Cardiac fibroblast (primary cell): ENCODE measurements at places on chromosomes 1 and 21.

GRCh38 chr1:219081943-219082925 is 91.4 kb upstream of the LYPLAL1 start:
- DNase-seq: no peak

GRCh38 chr21:28641731-28642130 is 350.9 kb downstream of the LTN1 start:
- no peak for DNase-seq

DNA sequence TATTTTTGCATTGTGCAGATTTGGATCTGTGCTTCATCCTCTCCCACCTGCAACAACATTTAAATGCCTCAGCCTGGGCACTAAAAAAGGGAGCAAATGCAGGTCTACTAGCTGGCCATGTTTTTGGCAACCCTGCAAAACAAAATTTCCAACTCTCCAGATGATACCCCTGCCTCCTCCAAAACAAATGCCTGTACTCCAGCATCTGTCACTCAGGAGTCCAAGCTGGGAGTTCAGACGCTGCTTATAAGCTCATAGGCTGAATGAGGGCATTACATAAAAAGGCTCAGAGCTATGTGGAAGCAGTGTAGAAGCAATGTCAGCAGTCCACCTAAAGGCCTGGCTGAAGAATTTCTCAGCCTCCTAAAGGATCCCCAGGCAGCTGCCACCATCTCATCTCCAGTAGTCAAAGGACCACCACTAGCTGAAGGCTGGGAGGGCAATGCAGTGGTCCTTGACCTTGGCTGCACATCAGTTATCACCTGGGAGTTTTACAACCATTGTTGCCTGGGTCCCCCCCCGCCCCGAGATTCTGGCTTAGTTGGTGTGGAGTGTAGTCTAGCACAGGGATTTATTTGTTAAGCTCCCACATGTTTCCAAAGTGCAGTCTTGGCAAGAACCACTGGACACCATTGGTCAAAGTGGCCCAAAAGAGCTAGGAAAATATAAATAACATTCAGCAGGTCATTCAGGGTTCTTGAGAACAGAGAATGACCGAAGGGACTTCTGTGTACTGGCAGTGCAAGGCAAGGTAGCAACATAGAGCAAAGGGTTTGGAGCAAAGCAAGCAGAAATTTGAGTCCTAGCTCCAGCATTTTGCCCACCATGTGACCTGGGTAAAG is 57.2 kb downstream of the ITPKB start:
- DNase-seq: no peak

DNA sequence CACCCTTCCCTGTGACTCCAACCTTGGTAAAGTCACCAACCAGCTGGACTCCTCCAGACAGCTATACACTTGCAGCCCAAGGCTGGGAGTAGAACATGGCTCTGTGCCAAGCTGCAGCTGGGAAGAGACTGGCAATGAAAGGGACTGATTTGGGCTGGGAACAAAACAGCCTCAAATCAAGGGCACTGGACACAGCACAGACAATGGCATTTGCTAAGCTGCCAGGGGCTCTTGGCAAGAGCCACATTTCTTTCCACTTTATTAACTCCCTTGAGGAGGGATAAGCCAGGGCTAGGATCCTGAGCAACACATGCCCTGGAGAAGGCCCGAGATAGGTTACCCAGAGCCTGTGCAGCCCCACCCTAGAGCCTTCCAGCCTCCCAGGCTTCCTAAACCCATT is 12.0 kb downstream of the SYT11 start:
- DNase-seq: peak; percentile 15

DNA sequence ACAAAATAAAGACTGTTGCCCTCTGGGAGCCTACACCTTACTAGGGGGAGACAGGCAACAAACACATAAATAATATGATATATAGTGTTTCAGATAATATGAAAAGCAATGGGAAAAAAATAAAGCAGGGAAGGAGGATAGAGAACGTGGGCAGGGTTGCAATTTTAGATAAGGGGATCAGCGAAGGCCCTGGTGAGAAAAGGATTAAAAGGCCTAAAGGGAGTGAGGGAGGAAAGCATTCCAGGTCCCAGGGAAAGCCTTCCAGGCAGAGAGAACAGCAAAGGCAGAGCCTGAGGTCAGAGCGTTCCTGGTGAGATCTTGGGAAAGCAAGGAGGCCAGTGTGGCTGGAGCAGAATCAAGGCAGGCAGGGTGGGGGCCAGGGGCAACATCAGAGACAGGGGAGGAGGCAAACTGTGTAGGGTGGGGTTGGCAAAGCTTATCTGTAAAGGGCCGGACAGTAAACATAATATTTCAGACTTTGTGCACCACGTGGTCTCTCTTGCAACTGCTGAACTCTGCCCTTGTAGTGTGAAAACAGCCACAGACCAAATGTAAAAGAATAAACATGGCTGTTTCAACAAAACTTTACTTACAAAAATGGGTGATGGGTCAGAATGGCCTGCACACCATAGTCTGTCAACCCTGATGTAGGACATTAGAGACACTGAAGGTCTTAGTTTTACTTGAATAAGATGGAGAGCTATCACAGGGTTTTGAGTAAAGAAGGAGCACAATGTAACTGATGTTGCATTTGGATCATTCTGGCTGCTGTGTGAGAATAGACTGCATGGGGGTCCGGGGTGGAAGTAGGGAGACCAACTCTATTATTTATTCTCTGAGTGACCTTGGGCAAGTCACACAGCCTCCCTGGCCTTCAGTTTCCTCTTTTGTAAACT is 13.3 kb upstream of the CPT2 start:
- DNase-seq: no peak

DNA sequence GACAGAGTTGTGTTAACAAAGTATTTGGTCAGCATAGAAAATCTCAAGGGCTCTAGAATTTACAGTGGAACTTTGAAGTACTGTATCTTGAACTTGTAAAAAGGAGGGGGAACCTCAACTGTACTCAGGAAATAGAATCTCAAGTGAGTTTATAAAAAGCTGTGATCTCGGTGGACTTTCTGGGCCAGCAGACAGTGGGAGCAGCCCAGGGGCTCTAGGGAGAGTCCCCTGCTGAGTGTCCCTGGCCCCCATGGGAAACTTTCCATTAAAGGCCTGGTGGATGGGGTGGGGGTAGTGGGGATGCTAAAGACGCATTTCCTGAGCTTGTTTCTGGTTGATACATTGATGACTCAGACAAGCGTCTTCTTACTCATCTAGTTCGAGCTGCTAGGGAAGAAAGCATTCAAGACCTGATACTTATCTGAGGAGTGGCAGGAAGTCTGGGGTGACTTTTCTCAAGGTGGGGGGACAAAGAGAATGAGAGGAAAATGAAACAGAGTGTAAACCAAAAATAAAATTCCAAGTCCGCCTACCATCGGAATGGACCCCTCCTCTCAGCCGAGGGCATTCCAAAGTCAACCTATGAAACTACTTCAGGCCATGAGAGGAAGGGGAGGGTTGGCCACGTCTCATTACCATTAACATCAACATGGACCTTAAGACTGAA is 65.5 kb downstream of the NID1 start:
- peak; percentile 98 for DNase-seq

DNA sequence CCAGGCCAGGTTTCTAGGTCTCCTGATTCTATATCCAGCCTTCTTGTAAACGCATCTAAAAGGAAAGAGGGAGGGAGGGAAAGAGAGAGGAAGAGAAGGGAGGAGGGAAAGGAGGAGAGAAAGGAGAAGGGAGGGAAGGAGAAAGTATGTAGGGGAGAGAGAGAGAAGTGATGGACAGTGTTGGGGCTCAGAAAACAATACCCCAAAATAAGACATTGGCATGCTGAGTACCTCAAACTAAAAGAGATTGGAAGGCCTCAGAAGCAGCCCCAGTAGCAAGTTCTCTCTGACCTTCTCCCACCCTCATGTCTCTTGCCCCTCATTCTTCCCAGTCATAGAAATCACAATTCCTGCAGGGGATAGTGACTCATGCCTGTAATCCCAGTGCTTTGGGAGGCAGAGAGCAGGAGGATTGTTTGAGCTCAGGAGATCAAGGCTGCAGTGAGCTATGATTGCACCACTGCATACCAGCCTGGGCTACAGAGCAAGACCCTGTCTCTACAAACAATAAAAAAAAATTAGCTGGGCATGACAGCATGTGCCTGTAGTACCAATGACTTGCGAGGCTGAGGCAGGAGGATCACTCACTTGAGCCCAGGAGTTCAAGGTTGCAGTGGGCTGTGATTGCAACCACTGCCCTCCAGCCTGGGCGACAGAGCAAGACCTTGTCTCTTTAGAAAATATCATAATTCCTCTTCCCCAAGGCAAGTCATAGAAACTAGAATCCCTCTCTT is 51.2 kb downstream of the DNTTIP2 start:
- peak; percentile 45 for DNase-seq

- DNase-seq: no peak
These were observed 77.7 kb upstream of the ZBTB40 start for GRCh38 chr1:22374001-22374400.

GRCh38 chr1:161398900-161399256 is 31.2 kb upstream of the CFAP126 start:
- DNase-seq: no peak

DNA sequence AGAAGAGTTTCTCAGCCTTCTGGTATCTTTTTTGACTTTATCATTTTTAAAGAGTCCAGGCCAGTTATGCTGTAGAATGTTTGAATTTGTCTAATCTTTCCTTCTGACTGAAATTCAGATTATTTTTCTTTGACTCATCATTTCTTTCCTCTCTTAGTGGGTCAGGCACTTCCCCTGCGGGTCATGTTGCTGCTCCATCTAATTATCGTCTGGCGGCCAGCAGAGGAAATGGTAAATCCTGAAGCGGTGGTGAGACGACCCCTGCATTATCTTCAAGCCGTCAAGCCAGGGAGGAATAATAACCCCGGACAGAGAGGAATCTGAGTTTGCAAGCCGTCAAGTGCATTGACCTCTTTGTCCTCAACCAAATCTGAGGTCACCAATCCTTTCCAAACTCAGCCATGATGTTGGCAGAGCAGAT is 102.1 kb downstream of the ADSS2 start:
- peak; percentile 49 for DNase-seq

DNA sequence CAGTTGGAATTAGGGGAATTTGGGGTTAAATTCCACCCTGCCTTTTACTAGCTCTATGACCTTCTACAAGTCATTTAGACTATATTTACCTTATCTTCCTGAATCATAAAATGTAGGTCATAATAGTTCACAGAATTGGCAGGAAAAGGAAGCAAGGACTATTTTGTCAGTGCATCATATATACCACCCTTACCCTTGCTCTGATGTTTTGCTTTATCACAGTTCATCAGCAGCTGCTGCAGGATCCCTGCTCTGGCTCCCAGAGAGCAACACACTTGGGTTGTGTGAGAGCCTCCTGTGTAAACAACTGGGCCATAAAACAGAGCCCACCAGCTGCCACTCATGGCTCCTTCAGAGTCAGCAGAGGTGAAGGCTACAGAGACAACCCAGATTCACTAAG is 631.6 kb upstream of the CAMK1G start:
- no peak for DNase-seq

DNA sequence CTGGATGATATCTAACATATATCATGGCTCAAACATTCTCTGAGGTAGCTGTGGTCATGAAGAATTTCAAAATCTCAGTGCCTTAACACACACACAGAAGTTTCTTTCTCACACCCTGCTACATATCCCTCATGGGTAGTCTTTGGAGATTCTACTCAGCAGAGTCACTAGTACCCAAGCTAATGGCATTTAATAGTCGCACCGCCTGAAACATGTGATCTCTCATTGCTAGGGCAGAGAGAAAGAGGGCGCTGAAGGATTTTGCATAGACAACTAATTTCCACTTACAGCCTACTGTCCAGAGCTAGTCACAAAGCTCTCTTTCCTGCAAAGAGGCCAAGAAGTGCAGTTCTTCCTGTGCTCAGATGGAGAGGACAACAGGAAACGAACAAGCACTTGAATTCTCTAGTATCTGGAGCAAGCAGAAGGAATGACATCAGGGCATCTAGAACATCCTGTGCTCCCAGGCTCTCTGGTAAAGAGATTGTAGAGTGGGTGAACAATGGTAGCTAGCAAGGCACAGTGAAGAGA is 183.4 kb upstream of the PTBP2 start:
- peak; percentile 96 for DNase-seq

DNA sequence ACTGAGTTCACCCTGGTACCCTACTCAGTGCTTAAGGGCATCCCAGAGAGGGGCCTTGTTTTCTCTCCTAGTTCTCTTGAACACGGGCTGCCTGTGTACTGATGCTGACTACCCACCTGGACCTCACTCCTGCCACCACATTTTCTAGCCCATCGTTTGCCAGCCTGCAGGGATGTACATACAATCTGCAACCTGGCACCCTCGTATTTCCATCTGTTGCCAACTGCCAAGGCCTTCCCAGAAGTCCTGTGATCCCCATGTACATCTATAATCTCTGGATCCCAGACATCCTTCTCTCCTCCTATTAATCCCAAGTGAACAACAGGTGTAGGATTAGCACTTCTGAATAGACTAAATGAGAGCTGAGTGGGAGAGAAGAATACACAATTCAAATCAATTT is 212.0 kb downstream of the SLC45A1 start:
- no peak for DNase-seq

DNA sequence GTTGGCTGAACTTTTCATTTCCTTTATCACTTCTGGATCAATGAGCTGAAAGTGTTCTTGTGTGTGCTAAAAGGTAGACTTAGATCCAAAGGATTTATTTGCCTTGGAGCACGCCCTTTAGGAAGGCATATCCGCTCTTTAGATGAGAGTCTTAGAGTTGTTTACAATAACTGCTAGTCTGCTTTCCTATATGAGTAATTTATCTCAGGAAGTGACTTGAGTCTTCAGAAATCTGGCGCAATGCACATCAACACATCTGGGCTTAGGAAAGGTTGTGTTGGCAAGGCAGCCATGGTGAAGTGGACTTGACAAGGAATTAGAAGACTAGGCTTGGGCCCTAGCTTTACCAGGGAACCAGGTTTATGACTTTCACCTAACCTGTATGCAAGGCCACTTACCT is 204.1 kb upstream of the PTGFR start:
- peak; percentile 98 for DNase-seq

- no peak for DNase-seq
These were observed 1.8 kb downstream of the PLEKHO1 start for GRCh38 chr1:150151291-150152181.

GRCh38 chr1:109372281-109372680 is 25.4 kb downstream of the SORT1 start:
- DNase-seq: no peak

DNA sequence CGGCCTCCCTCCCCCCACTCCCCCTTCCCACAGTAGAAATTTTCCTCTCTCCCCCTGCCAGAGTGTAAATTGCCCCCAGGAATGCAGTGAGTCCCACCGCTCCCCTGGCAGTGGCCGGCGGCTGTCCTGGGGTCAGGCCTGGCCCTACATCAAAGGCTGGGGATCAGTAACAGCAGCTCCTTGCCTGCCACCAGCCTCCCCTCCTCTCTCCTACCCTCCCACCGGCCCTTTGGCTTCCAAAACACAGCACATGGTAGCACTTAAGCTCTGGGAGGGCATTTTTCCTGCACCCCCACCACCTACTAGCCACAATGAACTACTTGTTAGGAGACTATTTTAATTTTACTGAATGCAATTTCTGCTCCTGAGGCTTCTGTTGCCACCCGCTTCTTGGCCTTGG is 9.0 kb upstream of the COL8A2 start:
- no peak for DNase-seq

- no peak for DNase-seq
These were observed 1237.5 kb downstream of the AMY1C start for GRCh38 chr1:104987210-104987609.

- DNase-seq: peak; percentile 31
These were observed 1.2 kb downstream of the HDGF start for GRCh38 chr1:156750191-156750672.
